HS-5 (cell line): ENCODE measurements at places on chromosomes 3 and 15.

- no peak for DNase-seq
Observed at GRCh38 chr3:177035676-177036075, 161.6 kb downstream of the TBL1XR1 start.

GRCh38 chr3:33089515-33089914 is 7.4 kb downstream of the GLB1 start:
- DNase-seq = no peak

DNA sequence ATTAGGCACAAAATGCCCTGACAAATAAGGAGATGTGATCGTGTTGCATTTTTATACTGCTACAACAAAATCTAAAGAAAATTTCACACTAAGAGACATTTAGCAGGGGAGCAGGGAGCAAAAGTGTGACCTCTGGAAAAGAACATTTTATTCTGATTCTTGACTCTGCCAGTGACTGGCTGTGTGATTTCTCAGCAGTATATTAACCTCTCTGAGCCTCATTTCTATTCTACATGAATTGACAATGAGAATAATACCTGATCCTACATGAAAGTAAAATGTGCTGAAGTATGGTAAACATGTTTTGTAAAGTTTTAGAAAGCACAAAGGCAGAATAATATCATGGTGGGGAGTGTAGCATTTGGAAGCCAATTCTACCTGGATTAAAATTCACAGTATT is 273.3 kb downstream of the SLC9A9 start:
- DNase-seq = no peak

- DNase-seq = no peak
Observed at GRCh38 chr3:72133329-72134011, 348.5 kb upstream of the PROK2 start.

DNA sequence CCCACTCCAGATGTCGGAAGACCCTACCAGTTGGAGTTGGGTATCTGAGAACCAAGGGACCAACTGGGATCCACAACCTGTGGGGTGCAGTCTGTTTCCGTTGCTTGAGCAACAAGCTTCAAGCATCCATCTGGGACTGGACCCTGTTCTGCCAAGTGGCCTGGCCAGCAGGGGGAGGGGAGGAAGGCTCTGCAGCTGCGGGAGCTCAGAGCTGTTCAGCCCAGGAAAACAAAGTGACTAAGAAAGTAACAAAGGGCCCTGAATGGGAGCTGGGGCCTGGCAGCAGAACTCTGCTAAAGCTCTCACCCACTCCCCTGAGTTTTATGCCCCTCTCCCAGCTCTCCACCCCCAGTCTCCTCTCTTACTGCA is 2.7 kb downstream of the TYRO3 start:
- no peak for DNase-seq

DNA sequence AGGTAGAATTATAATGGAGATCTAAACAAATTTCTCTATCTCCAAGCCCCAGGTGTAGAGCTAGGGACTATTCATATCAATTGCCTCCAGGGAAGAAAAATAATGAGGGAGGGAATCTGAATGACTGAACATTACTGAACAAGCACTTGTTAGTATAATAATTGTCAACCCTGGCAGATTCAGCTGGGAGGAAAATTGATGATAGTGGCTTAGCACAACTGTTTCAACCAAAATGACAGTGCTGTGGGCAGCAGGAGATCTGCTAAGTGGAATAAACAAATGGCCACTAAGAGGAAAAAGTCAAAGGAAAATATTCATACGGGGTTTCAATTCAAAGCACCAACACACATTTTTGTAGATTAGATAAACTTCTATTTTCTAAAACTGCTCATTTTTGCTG is 294.9 kb upstream of the ZNF385D start:
- no peak for DNase-seq

DNA sequence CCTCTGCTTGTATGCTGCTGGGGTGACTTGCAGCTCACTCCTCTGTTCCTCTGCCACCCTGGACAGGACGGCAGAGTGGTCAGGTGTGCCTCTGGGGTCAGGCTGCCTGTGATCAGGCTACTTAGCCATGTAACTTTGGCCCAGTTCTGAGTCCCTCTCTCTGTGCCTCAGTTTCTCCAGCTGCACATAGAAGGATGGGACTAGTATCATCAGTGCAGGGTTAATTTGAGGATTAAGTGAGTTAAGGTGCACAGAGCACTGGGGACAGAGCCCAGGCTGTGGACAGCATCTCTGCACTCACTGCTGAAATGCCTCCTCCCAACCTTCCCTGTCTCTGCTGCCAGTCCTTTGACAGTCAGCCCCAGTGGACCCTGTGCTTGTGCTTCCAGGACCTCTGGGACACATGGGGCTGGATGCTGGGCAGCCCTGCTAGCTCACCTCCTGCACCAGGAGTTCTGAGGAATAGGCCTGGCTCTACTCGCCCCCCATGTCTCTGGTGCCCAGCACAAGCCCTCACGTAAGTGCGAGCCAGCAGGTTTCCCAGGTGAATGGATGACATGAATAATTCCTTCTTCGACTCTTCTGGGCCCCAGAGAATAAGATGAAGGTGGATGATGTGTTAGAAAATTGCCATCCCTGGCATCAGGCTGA is 19.3 kb upstream of the PRR23E start:
- no peak for DNase-seq

- DNase-seq = peak; percentile 2
Observed at GRCh38 chr3:122635789-122636188, 44.9 kb upstream of the PARP14 start.

- no peak for DNase-seq
Observed at GRCh38 chr3:171237009-171237385, 210.5 kb upstream of the SLC2A2 start.
